ENCODE measurements at places on chromosomes 7 and 10. TPM values are rescaled to one million over a fixed set of nuclear protein-coding genes. Genes with fewer than 3 reads are reported as not detected.

The INMT gene
- 0.11 TPM for total RNA-seq

The MACC1 gene
- total RNA-seq: 0.08 TPM

The PLEKHS1 gene
- 0.04 TPM for total RNA-seq

The DNAAF5 gene
- total RNA-seq: 45.6 TPM

The NSMCE4A gene
- total RNA-seq: 125 TPM

The SPDYE1 gene
- not detected for total RNA-seq

The ZNF727 gene
- total RNA-seq: 0.56 TPM

The ANKRD30A gene
- 7.1 TPM for total RNA-seq

The TRIM74 gene
- total RNA-seq: not detected
